GM20000 (cell line): ENCODE measurements at places on chromosomes 12 and 14.

DNA sequence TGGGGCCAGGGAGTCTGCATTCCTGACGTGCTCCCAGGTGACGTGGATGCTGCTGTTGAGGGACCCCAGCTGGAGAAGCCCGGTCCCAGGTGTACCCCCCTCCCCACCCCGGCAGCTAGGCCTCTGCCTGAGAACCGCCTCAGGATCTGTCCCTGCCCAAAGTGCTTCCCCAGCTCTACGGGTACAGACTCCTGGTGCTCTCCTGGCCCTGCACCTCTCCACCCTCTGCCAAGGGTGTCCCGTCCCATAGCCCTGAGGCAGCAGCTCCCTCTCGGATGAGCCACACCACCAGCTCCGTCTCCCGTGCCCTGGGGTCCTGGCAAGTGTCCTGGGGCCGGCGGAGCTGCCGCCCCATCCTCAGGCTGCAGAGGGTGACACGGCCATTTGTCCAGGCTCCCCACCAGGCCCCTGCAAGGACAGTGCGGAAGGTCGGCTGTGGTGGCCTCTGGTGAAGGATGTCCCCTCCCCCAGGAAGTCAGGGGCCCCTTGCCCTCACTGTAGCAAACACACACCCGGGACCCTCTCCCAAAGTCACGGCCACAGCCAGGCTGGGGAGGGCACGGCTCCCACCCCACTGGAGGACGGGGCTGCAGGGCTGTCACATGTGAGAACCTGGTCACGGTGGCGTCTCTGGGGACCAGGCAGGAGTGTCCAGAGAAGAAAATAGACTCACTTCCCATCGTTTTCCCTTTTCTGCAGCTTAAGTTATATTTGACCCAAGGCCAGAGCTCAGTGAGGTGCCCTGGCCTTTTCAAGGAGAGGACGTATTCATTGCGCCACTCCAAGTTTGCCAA is 74.4 kb upstream of the FBRSL1 start:
- DNase-seq, result no peak

DNA sequence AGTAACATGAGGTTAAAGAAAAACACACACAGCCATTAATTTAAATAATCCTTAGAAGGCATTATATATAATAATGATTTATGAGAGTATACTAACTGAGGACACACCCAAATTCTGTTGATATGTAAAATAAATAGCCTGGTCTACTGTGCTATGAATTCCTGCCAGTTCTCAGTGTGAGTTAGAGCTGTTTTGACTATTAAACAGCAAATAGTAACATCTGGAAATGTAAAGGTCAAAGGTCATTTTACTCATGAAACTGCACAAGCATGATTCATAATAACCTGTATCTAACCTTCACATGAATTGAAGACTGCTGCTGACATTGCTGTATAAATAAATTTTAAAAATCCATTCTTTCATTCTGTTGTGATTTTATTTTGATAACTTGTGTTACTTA is 966.7 kb downstream of the SLC6A15 start:
- DNase-seq, result no peak

- DNase-seq, result no peak
Observed at GRCh38 chr12:72982356-72982755, 710.2 kb downstream of the TRHDE start.

DNA sequence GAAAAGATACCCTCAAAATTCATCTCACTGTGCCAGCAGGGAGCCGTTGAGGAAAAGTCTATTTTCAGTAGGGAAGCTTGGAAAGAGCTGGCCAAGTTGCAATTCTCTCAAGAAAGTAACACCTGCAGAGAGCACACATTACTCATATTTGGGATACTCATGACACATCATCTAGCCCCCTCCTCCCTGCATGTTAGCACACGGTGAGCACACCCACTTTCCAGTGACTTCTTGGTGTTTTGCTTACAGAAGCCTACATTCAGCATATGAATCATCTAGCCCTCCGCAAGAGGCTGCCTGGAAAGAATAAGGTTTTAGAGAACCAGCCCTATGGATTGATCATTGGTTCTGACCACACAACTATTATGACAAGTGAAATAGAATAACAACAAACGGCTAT is 124.5 kb downstream of the PTPRO start:
- no peak for DNase-seq

GRCh38 chr12:119229837-119230236 is 51.1 kb downstream of the HSPB8 start:
- DNase-seq, result no peak

GRCh38 chr14:86838363-86838762 is 1154.6 kb downstream of the GALC start:
- no peak for DNase-seq

DNA sequence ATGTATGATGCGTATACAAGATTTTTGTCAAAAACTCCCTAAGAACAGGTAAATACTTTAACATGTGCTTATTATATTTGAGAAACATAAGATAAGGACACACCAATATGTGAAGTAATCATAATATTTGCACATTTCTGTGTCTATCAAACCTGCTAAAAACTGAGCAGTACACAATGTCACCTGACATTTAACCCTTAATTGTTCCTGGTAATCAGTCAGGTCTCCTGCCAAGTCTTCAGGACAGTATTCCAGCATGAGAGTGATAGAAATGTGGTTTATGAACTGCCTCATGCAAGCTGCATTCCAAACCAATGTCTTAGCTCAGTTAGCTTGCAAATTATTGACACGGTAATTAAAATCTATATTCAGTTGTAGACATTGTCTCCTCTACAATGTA is 4.2 kb downstream of the SOX5 start:
- no peak for DNase-seq

DNA sequence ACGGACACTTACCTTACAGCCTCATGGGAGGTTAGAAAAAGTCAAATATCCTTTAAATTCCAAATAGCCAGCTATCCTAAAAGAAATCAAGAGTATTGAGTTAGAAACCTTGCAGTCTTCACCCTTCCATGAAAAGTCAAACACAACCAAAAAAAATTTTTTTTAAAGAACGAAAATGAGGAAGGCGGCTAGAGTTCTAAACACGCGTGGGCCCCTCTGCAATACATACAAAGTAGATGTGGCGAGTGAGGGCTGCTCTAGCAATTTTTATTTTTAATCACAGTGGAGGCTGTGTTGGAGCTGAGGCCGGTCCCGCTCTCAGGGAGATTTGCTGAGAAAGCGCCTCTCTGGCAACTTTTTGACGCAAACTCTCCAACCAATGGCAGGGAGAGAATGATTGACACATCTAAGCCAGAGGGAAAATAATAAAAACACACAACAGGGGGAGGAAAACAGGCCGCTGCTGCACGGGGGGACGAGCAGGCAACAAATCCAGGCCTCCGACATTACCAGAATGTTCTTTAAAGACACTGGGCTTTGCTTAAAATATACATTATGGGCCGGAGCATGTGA is at the start of gene OTX2:
OTX2 (minus strand) TSS at position 333 of the 573 bp plus-strand sequence. CDS start 5,023 bp downstream, outside the sequence.
- no peak for DNase-seq

DNA sequence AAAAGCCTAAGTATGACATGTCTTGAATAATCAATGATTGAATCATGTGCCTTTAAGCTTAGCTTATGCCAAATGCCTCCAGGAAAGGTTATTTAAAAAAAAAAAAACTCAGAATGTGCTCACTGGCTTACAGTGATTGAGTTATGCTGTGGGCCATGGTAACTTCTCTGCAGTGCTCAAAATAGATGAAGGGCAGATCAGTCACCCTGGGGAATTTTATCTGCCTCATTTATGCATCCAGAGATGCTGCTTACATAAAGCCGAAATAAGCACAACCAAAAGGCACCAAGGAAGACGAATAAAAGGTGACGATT is 118.7 kb upstream of the MDM1 start:
- DNase-seq, result no peak

DNA sequence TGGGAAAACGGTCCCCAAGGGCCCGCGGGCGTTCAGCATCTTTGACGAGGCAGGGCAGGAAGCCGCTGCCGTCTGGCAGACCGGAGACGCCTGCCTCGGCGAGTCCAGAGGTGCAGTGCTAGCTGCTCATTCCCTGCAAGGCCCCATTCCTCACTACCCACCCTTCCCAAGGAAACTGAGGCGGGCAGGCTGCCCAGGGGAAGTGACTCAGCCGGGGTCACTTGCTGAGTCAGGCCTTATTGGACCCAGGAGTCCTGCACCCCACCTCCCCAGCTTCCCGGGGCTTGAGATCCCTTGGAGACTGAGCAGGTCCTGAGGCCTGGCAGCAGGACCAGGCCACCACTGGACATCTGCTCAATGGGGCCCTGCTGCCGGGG is 3.7 kb downstream of the SH2B3 start:
- DNase-seq, result no peak

- DNase-seq, result no peak
Observed at GRCh38 chr14:52179141-52179790, 88.2 kb upstream of the PTGDR start.

DNA sequence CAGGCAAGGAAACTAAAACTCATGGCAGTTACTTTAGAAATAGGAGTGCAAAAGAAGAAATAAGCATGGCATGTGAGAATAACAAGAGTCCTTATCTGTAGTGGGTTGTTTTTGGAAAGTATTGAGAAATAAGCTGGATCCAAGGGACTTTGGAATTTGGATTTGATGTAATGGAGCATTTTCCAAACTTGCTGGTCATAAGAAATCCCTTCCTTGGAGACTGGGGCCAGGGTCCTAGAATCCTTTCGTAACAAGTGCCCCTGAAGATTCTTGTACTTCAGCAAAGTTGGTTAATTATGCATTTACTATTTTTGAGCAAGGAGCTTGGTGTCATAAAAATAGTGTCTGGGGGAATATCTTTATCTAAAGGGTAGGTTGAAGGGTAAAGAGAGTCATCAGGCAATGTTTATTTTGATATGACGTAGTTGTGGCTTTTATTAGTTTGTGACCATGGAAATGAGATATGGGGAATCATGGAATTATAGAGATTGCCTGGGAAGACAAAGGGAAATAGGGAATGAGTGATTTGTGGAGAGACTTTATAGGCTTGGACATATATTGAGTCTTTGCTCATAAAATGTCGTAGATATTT is 53.9 kb downstream of the WNK1 start:
- no peak for DNase-seq

- no peak for DNase-seq
Observed at GRCh38 chr12:98379106-98379505, 136.3 kb upstream of the TMPO start.
